AG04450 (cell line): ENCODE measurements at places on chromosomes 12 and 14. TPM values are rescaled to one million over a fixed set of nuclear protein-coding genes. Genes with fewer than 3 reads are reported as not detected.

- DNase-seq: no peak
Measured at GRCh38 chr14:35240231-35240630, 52.0 kb upstream of the PSMA6 start.

DNA sequence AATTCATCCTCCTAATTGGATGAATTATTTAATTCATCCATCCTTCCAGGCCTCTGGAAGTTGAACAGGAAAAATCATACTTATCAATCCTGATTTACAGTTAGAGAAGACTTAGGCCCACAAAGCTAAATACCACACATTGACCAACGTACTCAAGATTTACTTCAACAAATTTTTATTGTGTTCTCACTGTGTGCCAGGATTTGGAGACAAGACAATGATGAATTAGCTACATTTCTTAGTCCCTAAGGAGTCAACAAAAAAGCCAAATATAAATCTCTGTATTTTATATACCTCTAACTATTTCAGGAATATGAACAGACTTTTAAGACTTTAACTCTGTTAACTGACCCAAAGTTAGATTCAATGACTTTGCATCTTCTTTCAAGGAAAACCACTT, 63.9 kb downstream of the DCAF5 start:
- DNase-seq: no peak

GRCh38 chr14:100362311-100362927, 39.3 kb downstream of the SLC25A47 start:
- DNase-seq: peak; percentile 46

- no peak for DNase-seq
Measured at GRCh38 chr12:107442326-107442987, 243.1 kb upstream of the PWP1 start.

- no peak for DNase-seq
Measured at GRCh38 chr14:32258336-32258993, 55.4 kb upstream of the RNU6-8 start.

GRCh38 chr12:51911307-51911706, 4.0 kb downstream of the ACVRL1 start:
- DNase-seq: no peak

DNA sequence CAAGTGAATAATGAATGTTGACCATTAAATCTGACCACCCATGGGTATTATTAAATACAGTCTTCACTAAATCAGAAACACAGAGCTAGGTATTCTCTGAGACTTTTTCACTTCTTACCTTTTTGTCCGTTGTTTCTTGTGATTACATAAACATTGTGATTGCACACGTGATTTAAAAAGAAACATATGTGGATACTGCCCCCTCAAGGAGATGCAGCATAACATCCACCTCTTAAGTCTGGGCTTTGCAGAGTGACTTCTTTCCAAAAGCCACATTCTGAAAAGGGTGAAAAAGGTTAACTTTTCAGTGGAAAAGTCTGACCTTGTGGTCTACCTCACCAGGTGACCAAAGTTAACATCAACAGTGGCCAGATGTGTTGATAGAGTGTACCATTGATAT, 185.5 kb upstream of the FAR2 start:
- no peak for DNase-seq

DNA sequence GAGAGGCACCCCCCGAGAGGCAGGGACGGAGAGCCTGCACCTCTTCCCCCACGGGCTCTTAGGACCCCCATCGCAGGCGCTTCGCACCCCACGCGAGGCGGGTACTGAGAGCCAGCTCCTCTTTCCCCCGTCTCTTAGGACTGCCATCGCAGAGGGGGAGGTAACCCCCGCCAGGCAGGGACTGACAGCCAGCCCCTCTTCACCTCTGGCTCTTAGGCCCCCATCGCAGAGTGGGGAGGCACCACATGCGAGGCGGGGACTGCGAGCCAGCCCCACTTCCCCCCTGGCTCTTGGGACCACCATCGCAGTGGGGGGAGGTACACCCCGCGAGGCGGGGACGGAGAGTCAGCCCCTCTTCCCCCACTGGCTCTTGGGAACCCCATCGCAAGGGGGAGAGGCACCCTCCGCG, 46.1 kb downstream of the DDX11 start:
- no peak for DNase-seq

DNA sequence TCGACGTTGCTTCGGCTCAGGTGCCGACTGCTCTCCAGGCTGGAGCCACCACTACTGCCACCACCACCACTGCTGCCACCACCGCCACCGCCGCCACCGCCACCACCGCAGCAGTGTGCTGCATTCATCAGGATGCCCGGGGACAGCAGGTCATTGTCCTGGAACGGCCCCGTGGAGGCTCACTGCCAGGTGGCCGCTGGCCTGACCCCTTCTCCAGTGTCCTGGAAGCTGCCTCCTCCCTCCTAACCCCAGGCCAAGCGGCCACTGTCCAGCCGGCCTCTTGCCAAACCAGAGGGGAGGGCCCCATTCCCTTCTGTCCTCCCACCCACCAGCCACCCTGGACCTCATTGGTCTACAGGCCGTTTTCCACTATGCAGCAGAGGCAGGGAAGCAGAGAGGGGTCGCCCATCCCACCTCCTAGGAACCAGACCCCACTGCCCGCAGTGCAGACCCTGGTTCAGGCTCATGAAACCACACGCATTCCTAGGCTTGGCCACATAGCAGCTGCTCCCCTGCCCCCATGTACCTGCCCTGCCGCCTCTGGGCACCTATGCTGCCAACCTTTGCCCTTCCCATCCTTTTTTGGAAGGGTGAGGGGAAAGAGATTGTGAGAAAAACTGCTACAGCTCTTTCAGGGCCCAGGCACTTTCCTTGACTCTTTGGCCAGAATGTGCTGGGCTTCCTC, 15.2 kb downstream of the ARL6IP4 start:
- no peak for DNase-seq

DNA sequence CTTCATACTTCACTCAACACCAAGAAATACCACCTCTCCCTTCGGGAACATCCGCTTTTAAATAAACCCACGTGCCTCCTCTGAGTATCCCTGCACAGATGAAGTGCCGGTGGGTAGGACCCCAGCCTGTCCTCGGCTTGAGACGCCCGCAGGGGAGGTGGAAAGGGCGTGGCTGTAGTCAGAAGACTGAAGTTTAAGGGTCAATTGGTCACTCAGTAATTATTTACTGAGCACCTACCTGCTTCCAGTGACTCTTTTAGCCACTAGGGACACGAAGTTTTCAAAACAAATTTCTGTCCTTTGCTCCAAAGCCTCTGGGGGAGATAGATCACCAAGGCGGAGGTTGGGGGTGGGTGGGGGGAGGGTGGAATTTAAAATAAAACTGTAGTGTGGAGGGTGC, 309.4 kb downstream of the VRK1 start:
- no peak for DNase-seq

- no peak for DNase-seq
Measured at GRCh38 chr14:65958664-65959562, 527.3 kb upstream of the CCDC196 start.

DNA sequence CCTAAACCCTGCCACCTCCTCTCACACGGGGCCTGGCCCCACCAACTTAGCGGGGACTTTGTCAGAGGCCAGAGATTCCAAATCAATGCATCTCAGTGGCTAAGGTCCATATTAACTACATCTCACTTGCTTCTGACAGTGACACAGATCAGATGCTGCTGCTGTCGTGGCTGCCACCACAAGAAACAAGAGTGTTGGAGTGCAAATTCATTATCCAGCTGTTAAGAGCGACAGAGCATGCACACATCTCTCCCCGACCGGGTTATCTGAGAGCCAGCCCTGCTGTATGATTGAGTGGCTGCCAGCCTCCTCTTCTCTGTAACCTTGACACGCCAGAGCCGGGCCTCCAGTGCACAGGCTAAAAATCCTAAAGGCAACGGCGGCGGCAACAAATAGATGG, 40.2 kb downstream of the SPRING1 start:
- no peak for DNase-seq

DNA sequence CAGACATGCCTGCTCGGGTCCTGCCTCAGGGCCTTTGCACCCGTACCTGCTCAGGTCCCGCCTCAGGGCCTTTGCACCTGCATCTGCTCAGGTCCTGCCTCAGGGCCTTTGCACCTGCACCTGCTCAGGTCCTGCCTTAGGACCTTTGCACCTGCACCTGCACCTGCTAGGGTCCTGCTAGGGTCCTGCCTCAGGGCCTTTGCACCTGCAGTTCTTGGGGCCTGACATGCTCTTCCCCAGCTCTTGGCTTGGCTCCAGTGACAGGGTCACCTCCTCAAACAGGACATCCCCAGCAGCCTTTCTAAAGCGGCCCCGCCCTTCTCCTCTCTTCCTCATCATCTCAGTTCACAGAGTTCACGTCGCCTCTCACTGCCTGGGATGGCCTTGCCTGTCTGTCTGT, 54.9 kb upstream of the NCOR2 start:
- no peak for DNase-seq

DNA sequence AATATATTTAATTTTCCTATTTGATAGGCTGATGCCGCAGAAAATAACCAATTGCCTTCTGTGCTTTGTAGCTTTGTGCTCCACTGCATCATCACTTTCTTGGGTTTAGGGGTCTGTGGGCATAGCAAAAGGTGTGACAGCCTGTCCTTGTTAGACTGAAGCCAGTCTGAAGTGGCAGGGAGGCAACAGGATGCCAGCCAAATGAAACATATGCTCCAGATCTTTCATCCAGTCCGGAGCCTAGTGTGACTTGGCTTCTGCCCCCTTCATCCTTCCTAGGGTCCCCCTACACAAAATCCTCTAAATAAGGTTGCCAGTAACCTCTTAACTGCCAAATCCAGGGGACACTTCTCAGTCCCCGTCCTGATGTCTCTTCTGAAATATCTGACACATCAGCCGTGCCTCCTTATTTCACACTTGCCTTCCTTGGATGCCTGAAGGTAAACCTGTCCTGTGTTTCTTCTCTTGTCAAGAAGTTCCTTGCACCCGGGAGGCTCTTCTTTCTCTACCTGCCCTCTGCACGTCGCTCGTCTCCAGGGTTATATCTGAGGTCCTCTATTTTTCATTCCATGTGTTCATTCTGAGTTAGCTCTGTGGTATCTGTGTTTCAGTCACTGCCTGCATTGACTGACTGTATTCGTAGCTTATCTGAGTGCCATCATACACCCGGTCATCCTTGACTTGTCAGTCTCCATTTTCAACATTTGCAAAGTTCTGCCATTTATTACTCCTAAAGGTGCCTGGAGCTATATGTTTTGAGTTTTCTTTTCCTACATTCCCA, 47.8 kb downstream of the HMGA2 start:
- DNase-seq: no peak

GRCh38 chr14:106396999-106397398, 870.6 kb downstream of the TMEM121 start:
- DNase-seq: no peak

- DNase-seq: no peak
Measured at GRCh38 chr12:91178139-91178561, 4.5 kb downstream of the DCN start.

GRCh38 chr14:28762955-28763326, 3.6 kb upstream of the FOXG1 start:
- DNase-seq: no peak

DNA sequence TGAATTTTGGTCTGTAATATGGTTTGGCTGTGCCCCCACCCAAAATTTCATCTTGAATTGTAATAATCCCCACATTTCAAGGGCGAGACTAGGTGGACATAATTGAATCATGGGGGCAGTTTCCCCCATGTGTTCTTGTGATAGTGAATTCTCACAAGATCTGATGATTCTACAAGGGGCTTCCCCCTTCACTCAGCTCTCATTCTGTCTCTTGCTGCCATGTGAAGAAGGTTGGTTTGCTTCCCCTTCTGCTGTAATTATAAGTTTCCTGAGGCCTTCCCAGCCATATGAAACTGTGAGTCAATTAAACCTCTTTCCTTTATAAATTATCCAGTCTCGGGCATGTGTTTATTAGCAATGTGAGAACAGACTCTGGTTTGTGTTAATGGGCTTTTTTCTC, 5.9 kb downstream of the LRRC9 start:
- no peak for DNase-seq

DNA sequence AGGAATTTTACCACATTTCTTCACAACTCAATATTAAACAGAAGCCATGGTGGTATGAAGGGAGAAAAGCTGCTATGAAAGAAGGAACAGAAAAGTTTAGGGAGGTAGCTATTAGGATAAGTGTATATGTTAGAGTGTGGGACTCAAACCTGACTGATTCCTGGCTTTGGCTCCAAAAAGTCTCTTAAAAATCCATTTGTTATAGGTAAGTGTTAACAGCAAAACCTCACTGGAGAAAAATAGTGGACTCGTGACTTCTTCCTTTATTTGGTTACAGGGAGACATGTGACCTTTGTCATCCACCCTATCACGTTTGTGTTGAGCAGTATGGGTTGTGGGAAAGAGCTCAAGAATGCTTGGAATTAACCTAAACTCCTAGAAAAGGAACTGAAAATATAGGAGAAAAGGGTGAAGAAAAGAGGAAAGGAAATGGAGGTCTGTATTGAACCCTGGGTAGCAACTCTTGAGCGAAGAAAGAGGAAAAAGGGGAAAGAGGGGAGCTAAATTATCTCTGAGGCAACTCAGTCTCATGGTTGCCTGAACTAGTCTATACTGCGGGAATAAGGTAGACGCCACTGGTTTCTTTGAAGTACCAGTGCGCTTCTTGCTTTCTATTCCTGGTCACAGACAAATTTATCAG, 3.6 kb upstream of the EID3 start:
- no peak for DNase-seq

DNA sequence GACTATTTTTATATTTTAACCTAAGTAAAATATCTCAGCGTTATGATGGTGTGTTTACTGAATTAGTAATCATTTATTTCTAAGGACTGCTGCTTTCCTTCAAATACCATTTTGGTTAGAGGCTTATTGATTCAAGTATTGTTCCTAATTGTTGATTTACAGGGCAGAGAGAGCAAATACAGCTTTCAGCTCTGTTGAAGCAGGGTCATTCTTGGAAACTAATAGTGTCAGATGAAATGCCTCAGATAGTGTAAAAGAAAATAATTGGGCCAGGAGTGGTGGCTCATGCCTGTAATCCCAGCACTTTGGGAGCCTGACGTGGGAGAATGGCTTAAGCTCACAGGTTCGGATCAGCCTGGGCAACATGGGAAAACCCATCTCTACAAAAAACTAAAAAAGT, 249.3 kb downstream of the FUT8 start:
- DNase-seq: no peak

DNA sequence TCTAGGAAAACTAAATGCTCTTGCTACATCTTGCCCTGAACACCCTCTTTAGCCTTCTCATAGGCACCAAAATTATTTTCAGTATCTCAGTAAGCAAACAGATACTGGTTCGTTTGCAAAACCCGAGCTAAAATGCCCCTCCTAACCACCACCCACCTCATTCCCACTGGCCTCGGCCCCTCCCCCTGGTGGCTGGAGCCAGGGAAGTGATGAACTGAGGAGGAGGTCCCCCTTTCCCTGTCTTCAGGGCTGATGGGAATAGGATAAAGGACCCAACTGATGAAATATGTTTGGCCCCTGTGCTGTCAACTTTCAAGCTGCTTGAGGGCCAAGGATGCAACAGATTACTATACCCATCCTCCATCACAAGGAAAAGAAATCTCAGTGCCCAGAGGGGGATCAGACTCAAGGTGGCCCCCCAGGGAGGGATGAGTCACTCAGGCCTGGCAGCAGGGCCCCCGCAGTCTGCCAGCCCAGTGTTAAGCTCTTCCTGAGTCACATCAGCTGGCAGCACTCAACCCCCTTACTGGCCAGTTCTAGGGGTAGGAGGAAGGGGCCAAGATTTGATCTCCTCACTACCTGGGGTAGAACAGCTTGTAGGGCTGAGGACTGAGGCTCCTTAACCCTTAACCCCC, 1.7 kb downstream of the ANKRD52 start:
- no peak for DNase-seq

The TGM1 gene
- 0.97 and 1.4 TPM in 2 replicates for polyA plus RNA-seq

The RNASE4 gene
- polyA plus RNA-seq: 15.8 and 19.0 TPM in 2 replicates

The PLEKHG7 gene
- polyA plus RNA-seq: 0.05 and 0.09 TPM in 2 replicates

The KIF5A gene
- 0.38 and 0.45 TPM in 2 replicates for polyA plus RNA-seq

The PTCSC3 gene
- polyA plus RNA-seq: not detected in 2 replicates

The ALDH6A1 gene
- 18.3 and 19.0 TPM in 2 replicates for polyA plus RNA-seq

The KRT78 gene
- not detected in 2 replicates for polyA plus RNA-seq

The MAP3K9 gene
- 0.22 and 0.24 TPM in 2 replicates for polyA plus RNA-seq

The ANKRD33 gene
- not detected in 2 replicates for polyA plus RNA-seq
